ENCODE measurements at places on chromosomes 2 and 18.

DNA sequence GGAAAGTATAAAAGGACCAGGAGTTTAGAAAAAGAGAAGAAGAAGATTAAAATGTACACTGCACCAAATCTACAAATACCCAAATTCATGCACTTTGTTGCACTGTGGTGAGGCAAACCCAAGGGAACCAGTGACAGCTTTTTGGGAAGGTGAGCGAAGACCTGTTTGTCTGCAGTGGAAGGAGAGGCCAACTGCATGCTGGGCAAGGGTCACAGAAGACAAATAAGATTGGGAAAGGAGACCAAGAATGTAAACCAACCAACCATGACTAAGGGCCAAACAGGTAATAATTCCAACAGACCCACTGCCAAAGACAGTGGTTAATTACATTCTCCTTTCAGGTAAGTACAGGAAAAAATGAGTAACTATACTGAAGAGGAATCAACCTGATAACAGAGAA is 202.8 kb downstream of the STK39 start:
- no peak for DNase-seq

GRCh38 chr2:135202751-135203150 is 150.7 kb downstream of the RAB3GAP1 start:
- no peak for DNase-seq

GRCh38 chr2:130972410-130972809 is 120.8 kb downstream of the FAM168B start:
- DNase-seq = no peak

GRCh38 chr18:11724781-11725180 is 35.7 kb downstream of the GNAL start:
- no peak for DNase-seq

DNA sequence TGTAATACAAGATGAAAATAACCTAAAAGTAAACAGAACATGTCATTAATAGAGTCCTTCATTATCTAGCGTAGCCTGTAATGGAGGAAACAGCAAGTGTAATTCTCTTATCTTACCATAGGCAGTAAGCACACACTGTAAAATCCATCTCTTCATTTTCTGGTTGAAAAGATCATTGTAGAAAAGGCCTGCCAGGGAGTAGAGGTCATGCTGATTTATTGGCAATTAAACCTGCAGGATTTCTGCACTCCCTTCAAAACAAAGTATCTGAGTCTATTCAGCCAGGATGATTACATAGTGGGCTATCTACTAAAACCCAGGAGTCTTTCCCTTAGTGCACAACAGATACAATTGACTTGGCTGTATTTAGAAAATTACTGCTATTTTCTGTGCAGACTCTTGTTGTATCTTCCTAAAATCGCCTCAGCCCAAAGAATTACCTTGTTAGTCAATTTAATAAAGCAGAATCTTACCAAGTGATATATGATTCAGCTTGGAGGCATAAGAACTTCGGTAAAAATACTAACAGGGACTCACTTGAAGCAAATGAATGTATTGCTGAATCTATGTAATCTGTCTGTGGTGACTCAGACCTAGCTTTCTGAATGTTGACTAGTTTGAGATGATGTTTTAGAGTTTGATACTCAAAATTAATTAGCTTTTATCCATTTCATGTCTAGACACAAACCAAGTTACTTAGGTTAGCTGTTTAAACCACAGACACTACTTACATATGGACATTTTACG is 250.4 kb upstream of the STON1 start:
- DNase-seq = no peak

DNA sequence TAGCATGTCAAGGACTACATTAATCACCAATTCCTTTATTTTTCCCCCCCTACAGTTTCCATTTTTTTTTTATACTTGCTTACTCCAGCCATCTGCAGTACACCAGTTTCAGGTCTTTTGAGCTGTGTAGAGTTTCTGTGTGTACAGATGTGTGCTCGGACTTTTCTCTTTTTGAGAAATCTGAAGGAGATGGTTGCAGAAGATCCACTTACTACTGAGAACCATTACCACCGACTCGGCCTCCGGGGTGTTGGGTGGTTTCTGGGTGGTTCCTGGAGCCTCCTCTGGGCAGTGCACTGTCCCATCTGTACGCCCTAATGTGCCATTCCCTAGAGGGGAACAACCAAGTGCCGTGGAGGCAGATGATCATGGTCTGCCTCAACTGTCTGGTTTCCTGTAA is 15.4 kb upstream of the LYPD6B start:
- no peak for DNase-seq

- DNase-seq = no peak
Observed at GRCh38 chr2:39124746-39125057, 3.9 kb upstream of the SOS1 start.

DNA sequence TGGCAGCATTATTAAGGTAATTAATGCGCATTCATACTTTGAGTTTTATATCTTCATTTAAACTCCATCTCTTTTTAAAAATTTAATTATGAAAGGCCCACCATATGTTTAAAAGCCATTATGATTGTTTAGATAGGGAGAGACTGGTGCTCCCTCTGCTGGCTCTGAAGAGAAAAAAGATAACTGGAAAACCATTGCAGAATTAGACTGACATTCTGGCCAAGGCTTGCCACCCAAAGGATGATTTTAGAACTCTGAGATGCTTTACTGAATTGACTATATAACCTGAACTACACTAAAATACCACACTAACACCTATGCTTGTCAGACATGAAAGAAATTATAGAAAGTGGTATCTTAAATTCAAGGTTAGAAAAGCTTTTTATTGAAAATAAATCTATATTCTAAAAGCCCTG is 127.6 kb upstream of the SPOPL start:
- no peak for DNase-seq

DNA sequence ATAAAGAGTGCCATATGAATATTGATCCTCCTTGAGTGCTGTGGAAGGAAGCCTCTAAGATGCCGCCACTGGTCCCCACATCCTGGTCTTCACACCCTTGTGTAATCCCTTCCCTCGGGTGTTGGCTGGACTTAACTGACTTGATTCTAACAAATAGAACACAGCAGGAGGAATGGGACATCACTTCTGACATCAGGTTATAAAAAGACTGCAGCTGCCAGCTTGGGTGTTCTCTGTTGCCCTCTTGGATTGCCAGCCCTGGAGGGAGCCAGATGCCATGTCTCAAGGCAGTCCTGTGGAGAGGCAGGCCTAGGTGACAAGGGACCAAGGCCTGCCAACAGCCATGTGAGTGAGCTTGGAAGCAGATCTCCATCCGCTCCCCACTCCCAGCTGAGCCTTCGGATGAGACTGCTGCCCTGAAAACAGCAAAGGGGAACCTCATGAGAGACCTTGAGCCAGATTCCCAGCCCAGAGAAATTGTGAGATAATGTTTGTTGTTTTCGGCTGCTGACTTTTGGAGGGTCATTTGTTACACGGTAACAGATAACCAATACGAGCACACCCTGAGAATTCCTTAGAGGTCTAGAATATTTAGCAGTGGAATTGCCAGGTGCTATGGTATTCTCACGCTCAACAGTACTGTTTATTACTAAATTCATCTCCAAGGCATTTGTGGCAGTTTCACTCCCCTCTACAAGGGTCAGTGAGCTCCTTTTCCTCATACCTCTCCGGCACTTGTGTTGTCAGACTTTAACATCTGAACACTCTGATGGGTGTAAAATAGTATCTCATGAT is 32.5 kb downstream of the HPCAL1 start:
- no peak for DNase-seq

GRCh38 chr18:5155218-5155906 is 41.7 kb downstream of the AKAIN1 start:
- no peak for DNase-seq

DNA sequence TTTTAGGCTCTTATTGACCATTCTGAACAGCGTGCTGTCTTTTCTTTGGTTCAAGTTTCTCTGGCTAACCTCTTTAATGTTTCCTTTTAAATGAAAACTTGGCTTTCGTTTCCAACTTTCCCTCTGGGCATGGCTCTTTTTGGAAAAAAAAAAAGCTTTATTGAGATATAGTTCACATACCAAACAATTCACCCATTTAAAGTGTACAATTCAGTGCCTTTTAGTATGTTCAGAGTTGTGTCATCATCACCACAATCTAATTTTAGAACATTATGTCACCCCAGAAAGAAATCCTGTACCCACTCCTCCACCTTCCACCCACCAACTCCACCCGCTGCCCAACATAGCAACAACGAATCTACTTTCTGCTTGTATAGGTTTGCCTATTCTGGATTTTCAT is 322.4 kb downstream of the ADCYAP1 start:
- no peak for DNase-seq

DNA sequence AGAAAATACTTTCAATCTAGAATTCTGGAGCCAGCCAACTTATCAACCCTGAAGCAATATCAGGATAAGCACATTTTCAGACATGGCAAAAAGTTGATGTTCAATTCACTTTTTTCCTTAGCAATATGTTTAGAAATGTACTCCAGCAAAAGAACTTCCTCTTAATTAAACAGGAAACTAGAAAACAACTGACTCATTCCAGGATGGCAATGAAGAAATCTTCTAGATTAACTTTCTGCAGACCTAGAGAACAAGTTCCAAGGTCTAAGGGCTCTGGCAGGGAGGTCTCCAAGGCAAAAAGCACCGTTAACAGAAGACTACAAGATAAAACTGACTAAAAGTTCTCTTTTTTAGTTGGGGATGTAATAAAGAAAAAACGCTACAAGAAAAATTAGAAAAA is 69.2 kb upstream of the VWC2L start:
- no peak for DNase-seq

GRCh38 chr2:200042102-200042735 is 86.8 kb downstream of the MAIP1 start:
- DNase-seq = no peak

DNA sequence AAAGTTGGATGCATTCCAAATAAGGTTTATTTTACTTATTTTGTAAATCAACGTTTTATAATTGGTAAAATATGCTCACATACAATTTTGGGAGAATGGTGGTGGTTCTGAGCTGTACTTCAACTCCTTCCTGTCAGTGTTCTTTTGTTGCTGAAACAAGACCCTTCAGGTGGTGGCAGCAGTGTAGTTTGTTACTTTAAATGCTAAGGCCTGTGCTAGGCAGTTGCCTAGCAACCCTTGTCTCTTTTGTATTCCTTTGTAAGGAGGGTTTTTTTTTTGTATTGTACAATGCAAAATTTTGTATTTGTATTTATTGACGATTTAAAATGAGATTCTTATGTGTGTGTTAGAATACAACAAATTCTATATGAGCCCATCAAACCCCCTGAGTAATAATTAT is 166.0 kb upstream of the FAM98A start:
- no peak for DNase-seq

DNA sequence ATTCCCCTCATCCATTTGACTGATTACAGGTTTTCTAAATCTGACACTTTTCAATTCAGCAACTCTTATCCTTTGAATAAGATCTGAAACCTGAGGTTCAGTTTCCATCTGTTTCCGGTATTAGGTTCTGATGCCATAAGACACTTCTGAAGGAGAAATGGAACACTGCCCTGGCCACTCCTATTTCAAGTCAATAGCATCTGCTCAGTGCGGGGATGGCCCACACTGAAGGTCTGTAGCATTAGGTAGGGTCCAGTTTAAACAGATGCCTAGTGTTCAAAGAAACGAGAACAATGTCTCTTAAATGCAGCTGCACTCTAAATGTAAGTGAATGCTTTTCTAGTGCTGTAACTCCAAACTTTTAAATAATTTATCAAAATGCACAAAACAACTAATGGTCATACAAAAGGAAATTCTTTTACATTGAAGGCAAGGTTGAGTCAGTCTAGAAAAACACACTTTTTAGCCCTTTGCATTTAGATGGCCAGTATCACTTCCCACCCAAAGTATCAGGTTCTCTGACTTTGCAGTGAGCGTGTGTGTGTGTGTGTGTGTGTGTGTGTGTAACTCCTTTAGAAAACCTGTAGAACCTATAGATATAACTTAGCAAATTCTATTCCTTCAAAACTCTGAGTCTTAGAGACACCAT is 78.2 kb downstream of the STK39 start:
- no peak for DNase-seq

DNA sequence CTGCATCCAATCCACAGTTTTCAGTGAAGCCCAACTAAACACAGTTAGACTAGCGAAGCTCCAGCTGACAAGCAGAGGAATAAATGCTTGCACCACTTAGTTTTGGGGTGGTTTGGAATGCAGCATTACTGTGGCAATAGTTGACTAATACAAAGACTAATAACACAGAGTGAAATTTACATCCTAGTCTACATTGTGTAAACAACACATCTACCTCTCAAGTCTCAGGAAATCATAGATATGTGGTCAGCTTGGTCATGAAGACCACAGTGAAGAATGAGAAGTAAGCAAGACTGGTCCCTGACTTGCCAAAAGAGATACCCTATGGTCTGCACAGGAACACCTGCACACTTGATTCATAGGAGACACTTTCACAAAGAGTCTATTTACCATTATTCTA is 155.1 kb upstream of the TANK start:
- no peak for DNase-seq

DNA sequence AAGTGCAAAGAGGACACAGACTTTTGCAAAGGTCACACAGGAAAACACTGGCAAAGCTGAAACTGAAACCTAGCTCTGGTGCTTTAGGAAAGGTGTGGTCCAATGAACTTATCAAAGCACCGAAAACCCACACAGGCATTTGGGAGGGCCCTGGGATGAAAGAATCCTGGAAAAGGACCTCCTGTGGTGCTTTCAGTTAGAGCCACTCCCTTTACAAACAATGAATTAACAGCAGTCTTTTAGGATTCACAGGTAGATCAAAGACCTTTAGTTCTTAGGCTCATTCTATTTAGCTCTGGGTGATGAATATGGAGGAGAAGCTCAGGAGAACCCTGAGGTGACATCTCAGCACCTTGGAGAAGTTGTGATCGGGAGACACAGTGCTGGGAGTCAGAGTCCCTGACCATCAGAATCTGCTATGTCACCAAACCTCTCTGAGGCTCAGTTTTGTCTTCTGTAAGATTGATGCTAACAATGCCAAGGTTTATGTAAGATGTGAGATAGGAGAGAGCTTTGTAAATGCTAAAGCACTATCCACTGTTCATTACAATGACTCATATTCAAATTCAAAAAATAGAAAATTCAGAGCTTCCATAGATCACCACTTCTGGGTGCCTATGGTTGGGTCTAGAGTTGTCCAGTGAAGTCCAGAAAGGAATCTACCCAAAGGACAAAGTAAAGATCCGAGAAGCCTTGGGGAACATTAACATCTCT is 39.3 kb downstream of the VSNL1 start:
- no peak for DNase-seq

DNA sequence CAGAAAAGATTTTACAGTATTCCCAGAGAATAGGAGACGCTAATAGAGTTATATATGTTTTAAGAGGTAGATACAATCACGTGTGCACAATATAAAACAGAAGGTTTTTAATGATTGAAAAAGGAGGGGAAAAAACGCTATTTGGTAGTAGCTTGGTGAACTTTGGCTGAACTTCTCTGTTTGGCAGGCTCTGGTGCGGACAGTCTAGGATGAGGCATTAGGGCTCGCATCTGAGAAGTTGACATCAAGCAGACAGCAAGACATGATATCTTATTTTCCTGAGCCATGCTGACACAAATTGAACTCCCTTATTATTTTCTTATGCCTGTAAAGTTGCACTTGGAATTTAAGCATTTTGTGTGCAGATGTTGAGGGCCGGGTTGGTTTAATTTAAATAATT is 176.6 kb downstream of the EN1 start:
- DNase-seq = no peak
